ENCODE measurements at places on chromosomes 11 and 22. TPM values are rescaled to one million over a fixed set of nuclear protein-coding genes. Genes with fewer than 3 reads are reported as not detected.

DNA sequence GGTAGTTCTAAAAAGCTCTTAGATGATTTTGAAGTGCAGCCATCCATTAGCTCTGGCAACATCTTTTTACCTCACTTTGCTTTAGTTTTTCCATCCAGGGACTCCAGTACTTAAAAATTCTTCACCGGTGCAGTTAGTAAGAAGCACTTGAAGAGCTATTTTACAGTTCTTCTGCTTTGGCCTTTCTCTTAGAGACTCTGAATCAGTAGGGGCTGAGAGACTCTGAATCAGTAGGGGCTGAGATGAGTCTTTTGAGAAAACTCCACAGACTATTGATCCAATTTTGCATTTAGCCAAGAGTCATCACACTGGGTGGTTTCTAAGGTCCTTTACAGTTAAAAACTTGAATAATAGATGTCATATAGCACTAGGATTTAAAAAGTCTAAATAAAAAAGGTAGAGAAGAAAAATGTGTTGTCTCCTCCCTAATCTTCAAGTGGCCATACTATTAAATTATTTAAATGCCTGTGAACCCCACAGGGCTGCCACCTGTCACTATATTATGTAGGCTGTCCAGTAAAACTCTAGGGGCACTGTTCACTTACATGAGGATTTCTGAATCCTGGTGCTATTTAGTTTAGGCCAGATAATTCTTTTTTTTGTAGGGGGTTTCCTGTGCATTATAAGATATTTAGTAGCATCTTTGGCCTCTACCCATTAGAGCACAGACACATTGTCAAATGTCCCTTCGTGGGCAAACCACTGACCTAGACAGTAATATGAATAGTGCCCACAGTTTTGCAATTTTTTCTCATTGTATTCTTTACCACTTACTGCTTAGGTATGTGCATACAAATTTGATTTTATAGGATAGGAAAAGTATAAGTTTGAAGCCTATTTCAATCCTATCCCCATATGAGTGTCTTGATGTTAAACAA, 26.3 kb upstream of the HIKESHI start:
- H3K27ac ChIP-seq: no peak overlapping the region
- H3K4me1 ChIP-seq: no peaks in the 10 kb centered on the region
- DNase-seq: peak; percentile 16
- no peak overlapping the region for H3K4me3 ChIP-seq

DNA sequence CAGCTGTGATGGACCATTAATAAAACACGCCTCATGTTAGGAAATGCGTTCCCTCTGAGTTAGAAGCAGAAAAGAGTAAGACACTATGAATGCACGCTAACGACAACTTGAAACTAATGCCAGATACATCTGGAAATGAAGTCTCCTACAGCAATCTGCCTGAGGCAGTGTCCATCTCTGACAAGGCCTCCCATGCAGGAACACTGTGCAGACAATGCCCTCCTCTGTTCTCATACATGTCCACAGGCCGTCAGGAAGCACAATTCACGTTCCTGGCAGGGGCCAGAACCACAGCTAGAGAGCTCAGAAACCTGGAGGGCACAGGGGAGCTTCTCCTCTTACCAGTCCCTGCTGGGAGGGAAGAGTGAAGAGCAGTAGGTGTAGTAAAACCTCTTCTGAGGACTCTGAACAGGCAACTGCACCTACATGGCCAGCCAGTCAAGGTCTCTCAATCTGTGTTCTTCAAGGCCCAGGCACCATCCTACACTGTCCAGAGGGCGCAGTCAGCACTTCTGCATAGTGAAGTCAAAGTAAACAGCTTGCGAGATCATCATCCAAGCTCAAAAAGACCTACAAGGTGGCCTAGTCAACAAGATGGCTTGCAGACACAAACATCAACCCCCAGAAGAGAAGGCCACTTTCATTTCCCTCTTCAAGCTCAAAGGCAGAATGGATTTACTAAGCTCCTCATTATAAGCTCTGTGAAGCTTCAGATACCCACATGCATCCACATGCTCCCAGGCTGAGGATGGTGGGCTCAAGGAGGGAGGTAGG, 41.5 kb upstream of the CYP2D6 start:
- H3K36me3 ChIP-seq: peaks cover 10% of the 10 kb centered on the region
- H3K4me3 ChIP-seq: no peak overlapping the region
- peak; percentile 43 for DNase-seq
- H3K4me1 ChIP-seq: peaks cover 11% of the 10 kb centered on the region

- no peaks in the 10 kb centered on the region for H3K27me3 ChIP-seq
- H3K27ac ChIP-seq: peak within 1 kb of the TSS; percentile 89
These were observed at the start of gene ENDOD1 for GRCh38 chr11:95089620-95090542. Gene ENDOD1, plus strand, starts transcription at chr11:95089846. Its CDS starts 82 bp downstream, at chr11:95089928.

The SNU13 gene
- 99.8 TPM for total RNA-seq

DNA sequence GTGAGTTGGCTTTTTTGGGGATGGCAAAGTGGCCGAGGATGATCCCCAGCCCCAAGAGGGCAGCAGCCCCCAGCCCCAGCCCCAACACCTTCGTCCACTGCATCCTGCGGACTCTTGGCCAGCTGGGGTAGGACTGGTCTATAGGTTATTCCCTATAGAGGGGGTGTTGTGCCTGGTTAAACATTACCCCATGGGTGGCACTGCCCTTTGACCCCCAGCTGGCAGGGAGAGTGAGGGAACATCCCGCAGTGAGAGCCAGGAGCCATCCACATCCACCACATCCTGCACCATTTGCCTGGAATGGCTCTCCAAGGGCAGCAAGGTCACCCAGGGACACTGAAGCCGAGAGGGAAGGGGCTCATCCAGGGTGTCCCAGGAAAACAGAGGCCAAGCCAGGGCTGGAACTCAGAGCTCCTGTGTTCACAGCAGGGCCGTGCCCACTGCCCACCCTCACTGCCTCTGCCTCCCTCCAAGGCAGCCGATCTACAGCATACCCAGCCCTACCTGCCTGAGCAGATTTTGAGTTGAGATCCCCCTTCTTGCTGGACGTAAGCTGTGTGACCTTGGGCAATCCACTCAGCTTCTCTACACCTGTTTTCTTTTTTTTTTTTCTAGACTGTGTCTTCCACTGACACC, at the start of gene NAALADL1:
Gene NAALADL1, minus strand, starts transcription at position 135 of the 636 bp plus-strand sequence. Its CDS starts 32 bp downstream, at position 103.
- H3K36me3 ChIP-seq: no peaks in the 10 kb centered on the region
- no peaks in the 10 kb centered on the region for H3K4me1 ChIP-seq
- no peak for DNase-seq
- H3K4me3 ChIP-seq: no peak within 1 kb of the TSS
- H3K27me3 ChIP-seq: peaks cover 2% of the 10 kb centered on the region
- no peak within 1 kb of the TSS for H3K27ac ChIP-seq

The NAA40 gene
- total RNA-seq: 8.9 TPM

The PATE1 gene
- not detected for total RNA-seq

The IFITM5 gene
- total RNA-seq: not detected

The VSIG10L2 gene
- total RNA-seq: 0.27 TPM

The ZNRF3 gene
- 5.5 TPM for total RNA-seq

The BATF2 gene
- total RNA-seq: 0.62 TPM

- H3K27me3 ChIP-seq: no peaks in the 10 kb centered on the region
- H3K27ac ChIP-seq: no peak overlapping the region
- no peak for DNase-seq
- no peak overlapping the region for H3K4me3 ChIP-seq
- no peaks in the 10 kb centered on the region for H3K36me3 ChIP-seq
These were observed 40.8 kb downstream of the PGM2L1 start for GRCh38 chr11:74357449-74357848.

DNA sequence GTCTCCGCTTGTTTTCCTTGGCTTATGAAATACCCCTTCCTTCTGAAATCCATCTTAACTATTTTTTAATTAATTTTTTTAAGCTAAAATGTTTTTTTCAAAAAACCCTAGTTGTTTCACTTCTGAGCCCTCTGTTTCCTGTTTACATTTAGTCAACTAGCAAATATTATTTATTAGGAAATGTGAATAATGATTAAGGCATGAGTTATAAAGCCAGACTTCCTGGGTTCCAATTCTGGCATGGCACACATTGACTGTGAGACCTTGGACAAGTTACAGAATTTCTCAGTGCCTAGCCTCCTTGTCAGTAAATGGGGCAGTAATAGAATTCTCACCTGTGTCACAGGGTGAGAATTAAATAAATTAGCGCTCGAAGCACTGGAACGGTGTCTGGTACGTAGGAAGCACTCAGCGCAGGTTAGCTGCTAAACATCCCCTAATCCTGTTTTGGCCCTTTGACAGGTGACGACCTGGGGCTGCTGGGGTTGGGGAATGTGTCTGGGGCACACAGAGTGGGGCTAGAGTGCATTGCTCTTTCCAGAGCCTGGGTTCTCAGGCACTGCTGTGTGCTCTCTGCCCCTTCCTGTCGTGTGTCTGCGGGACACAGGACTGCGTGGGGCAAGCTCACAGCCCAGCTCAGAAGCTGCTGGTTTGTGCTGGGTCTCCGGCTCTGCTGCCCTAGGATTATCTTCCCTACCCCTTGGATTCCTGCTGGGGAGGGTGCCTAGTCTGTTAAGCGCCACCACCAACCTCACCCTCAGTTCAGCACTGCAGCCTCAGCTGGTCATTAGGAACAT, 13.1 kb downstream of the PANX1 start:
- no peaks in the 10 kb centered on the region for H3K27me3 ChIP-seq
- peaks cover 6% of the 10 kb centered on the region for H3K4me1 ChIP-seq
- no peaks in the 10 kb centered on the region for H3K36me3 ChIP-seq
- H3K4me3 ChIP-seq: no peak overlapping the region
- no peak for DNase-seq

GRCh38 chr11:133808393-133809140, 36.7 kb downstream of the SPATA19 start:
- no peak for DNase-seq
- H3K27me3 ChIP-seq: peaks cover 2% of the 10 kb centered on the region
- H3K4me3 ChIP-seq: no peak overlapping the region
- no peak overlapping the region for H3K27ac ChIP-seq
- peaks cover 37% of the 10 kb centered on the region for H3K4me1 ChIP-seq
- H3K36me3 ChIP-seq: no peaks in the 10 kb centered on the region

All from muscle of leg (tissue), 16 donors.